Hematopoietic multipotent progenitor cell treated with erythropoietin and hydrocortisone succinate and interleukin-3 and kit ligand, for 6 days (in vitro differentiated cells): ENCODE measurements at places on chromosomes 7 and 10.

DNA sequence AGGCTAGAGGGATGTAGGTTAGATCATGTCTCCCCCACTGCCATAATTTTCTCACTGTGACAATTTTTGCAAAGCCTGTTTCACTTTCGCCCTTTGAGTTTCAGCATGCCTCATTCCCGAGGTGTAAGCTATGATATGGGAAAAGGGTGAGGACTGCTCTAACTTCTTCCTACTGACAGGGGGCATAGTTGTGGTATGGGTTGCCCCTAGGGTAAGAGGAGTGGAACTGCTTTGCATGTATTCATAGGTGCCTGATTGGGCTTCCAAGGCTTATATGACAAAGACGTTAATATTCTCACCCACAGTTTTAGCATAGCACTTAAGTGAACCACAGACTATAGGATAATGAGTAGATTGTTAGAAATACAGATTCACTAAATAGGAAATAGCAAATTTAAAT, 148.7 kb downstream of the BBS9 start:
- DNase-seq = no peak

- peak; percentile 49 for DNase-seq
Observed at GRCh38 chr7:37645282-37646050, 38.1 kb upstream of the GPR141 start.

GRCh38 chr7:91651986-91652385, 228.5 kb downstream of the MTERF1 start:
- DNase-seq = no peak

GRCh38 chr7:99232082-99232770, 24.3 kb upstream of the KPNA7 start:
- no peak for DNase-seq

- DNase-seq = peak; percentile 80
Observed at GRCh38 chr10:102231357-102232318, 5.5 kb downstream of the ELOVL3 start.

DNA sequence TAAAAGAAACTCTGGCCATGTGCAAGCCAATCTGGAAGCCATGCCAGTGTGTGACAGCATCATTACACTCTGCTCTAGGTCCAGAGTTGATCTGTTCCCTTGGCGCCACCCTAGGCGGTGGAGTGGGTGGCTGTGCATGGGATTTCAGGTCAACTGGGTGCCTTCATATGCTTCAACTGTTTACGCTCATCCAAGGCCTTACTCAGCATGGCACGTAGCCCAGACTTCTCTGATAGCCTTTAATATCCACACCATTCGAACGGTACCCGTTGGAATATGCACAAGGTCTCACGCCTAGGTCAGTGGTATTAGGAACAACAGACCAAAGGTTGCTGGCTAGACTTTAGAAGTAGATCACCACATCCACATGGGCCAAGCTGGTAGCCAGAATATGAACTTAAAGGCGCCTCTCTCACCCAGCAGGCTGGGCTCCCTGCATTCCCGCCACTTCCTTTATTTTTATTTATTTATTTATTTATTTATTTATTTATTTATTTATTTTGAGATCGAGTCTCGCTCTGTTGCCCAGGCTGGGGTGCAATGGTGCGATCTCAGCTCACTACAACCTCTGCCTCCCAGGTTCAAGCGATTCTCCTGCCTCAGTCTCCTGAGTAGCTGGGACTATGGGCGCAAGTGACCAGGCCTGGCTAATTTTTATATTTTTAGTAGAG, 18.7 kb upstream of the ACHE start:
- DNase-seq = no peak

- no peak for DNase-seq
Observed at GRCh38 chr10:62749093-62749683, 55.3 kb upstream of the ADO start.

DNA sequence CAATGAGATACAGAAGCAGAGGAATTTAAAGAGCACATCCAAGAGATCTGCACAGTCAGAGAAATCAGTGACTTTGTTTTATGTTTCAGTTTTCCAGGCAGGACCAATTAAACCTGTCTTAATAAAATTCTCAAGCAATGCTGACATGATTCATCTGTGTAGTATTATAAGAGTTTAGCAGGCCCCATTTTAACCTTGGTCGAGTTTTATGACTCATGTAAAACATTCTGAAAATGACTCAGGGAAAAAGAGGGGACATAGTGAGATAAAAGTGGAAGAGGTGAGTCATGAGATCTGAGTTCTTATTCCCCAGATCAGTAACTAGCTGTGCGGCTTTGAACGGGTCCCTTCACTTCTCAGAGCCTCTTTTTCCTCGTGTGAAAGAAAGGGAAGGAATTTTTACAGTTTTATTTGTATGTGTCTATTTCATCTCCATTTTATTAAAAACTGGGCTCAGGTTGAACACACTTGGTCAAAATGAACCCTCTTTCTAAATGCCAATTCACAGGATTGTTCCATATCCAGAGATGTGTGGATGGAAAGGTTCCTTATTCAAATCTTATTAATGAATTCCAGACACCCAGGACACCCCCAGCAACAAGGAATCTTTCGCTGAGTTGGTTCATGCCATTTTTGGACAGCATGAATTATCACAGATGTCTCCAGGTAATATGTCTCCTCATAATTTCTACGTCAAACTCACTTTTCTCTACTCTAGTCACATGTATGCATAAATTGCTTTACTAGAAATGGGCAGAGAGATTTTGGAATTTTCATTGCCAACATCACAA, 143.2 kb downstream of the JAZF1 start:
- peak; percentile 85 for DNase-seq

- DNase-seq = no peak
Observed at GRCh38 chr7:11272352-11272751, 298.7 kb downstream of the PHF14 start.
